ENCODE measurements at places on chromosomes 5 and 9.

DNA sequence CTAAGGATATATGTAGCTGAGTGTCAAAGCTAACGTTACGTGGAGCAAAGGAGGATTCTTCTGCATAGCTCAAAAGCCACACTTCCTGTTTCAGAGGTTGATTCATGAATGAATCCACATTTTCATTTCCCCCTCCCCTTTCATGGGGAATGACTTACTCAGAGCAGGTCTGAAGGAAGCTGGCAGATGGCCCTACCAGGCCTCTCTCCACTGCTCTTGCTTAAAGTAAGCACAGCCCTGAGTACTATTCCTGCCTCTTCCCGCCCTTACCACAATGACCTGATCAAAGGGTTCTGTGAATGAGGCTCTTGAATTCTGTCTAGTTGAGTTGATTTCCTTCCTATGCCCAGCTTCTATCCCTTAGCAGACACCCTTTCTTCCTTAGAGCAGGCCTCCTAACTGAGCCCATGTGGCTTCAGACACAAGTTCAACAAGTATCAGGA lies 6.3 kb downstream of the IGIP start:
- DNase-seq: no peak

- DNase-seq: no peak
Measured at GRCh38 chr5:39264528-39264927, 45.2 kb upstream of the FYB1 start.

- no peak for DNase-seq
Measured at GRCh38 chr5:140221697-140222223, 46.8 kb downstream of the CYSTM1 start.

- no peak for DNase-seq
Measured at GRCh38 chr5:127899214-127899610, 184.4 kb upstream of the SLC12A2 start.

DNA sequence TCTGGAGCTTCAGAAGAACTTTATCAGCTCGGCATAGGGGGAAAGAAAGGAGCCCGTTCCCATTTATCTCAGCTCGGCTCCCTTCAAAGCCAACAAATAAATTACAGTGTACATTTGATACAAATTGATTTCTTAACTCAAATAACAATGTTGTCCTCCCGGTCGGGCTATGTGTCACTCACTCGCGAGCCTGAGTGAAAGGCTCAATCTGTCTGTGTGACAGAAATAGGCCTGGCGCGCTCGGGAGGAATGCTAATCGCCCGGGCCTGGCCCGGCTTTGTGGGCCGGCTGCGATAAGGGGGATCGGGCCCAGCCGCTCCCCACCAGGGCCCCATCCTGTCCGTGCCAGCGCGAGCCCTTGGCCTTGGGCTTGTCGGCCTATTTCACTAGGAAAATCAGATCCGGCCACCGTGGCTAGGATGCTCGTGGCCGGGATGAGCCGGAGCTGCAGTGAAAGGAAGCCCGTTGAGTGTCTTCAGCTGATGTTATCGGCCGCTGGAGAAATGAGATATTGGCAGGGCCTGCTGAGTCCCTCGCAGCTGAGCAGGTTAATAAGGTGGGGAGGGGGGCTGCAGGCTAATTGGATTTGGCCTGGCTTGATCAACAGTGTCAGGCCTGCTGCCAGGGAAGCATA lies 258.7 kb downstream of the IRX1 start:
- no peak for DNase-seq

- no peak for DNase-seq
Measured at GRCh38 chr9:106560540-106560939, 302.4 kb upstream of the ZNF462 start.

DNA sequence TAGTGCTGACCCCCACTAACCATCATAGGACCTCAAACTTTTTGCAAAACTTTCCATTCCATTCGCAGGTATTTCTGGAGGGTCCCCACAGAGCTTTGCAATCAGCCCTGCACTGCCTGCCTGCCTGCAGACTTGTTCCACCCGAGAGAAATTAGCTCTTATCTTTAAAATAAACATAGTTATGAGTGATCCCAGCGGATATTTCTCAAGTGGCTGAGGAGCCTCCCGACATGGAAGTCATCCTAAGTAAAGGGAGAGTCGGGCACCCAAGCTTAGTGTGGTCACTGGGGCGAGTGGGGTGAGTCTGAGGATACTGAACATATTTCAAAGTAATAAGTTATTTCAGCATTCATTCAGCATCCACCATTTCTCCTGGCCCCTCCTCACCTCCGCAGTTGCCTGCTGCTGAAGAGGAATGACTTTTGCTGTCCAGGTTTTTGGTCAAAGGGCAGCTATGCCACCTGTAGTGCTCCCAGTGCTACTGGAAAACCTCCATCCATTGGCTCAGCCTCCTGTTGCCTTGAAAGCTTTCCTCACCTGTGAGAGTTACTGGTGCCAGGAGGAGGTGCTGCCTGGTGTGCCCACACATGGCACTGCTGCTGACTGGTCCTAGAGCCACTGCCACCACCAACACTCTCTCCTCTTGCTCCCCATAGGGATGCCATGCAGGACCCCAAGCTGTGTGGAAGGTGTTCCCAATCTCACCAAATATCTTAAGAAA lies 89.7 kb upstream of the PCSK1 start:
- DNase-seq: no peak

- no peak for DNase-seq
Measured at GRCh38 chr5:171640480-171640879, 145.1 kb upstream of the SMIM23 start.

DNA sequence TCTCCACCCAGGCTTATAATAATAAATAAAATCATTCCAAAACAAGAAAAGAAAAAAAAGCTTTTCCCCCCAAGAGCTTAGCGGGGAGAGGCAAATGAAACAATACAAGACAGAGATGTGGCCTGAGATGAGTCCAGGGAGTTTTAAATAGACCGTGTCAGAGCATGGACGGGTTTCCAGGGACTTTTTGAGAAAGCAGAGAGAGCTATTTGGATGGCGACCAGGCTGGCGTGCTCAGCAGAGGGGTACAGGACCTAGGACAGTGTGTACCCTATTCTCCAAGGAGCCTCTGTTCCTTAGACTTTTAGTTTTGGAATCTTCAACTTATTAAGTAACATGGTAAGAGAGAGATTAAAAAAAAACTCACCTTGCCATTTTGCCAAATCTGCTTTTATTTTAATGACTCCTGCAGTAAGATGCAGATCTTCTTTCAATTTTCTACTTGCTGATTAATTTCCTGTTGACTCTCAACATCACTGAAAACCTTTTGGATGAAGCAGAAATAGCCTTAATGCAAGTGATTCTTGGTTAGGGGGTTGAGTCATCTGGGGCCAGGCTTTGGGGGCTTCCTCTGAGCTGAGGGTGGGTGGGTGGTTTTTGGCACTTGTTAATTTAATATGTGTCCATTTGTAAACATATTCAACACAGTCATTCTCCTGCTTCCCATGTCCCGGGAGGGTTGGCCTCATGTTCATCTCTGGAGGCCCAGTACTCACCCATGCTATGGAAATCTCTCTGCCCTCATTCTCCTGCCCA lies 49.6 kb upstream of the OSMR start:
- DNase-seq: no peak

DNA sequence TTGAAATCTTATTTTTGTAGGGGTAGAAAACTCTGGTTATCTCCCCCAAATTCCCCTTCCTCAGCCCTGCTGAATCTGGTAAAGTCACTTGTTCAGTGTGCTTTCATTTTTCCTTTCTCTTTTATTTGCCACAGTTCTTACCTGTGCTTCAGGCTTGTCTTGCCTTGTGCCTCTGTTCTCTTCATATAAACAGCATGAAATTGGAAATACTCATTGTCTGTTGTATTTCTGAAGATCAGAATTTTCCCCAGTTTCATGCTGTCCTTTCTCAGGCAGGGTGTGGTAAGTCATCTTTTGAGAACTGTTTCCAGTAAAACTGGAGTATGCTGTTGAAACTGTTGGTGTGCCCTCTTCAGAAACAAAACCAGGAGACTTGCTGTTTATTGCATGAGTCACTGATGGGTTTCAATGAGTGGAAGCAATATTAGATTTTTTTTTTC lies 7.0 kb downstream of the PAM start:
- DNase-seq: no peak

DNA sequence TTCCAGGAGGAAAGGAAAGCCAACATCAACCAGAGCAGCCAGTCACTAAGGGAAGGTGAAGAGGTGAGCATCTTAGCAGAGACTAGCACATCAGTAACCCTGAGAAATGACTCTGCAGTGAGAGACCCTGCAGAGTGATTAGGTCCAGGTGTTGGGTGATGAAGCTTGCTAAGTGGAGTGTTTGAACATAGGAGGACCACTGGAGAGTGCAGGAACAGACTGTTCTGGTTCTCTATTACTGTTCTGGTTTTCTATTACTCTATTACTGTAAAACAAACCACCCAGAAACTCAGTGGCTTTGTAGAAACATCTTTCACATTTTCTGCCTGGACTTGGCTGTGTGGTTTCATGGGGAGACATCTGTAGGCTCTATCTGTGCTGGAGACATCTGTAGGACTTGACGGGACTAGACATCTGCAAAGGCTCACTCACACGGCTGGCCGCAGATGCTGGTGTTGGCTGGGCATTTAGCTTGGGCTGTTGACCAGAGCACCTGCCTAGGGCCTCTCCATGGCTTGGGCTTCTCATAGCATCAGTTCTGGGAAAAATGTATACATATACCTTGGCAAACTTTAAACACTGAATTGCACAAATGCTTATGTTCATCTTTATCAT lies 33.4 kb upstream of the SPATA31E1 start:
- no peak for DNase-seq

DNA sequence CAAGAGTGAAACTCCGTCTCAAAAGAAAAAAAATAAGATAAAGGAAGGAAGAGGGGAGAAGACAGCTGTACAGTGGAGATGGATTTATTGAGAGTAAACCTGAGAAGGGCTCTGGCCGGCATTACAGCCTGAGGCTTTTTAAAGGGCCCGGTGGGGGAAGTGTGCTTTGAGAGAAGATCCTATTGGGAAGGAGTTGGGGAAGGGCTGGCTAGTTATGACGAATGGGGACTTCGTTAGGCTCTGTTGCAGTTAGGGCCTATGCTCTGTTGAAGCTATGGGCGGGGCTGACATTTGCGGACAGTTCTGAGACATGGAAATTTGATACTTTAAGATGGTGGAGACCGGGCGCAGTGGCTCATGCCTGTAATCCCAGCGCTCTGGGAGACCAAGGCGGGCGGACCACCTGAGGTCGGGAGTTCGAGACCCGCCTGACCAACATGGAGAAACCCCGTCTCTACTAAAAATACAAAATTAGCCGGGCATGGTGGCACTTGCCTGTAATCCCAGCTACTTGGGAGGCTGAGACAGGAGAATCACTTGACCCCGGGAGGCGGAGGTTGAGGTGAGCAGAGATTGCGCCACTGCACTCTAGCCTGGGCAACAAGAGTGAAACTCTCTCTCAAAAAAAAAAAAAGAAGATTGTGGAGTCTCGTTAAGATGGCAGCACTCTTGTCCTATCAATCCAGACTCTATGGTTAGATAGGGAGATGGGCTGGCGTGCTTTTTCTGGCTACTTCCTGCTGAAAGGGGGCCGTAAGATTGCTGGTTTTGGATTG lies 33.2 kb downstream of the C9orf50 start:
- DNase-seq: no peak

- no peak for DNase-seq
Measured at GRCh38 chr9:123685489-123686083, 244.3 kb downstream of the DENND1A start.

DNA sequence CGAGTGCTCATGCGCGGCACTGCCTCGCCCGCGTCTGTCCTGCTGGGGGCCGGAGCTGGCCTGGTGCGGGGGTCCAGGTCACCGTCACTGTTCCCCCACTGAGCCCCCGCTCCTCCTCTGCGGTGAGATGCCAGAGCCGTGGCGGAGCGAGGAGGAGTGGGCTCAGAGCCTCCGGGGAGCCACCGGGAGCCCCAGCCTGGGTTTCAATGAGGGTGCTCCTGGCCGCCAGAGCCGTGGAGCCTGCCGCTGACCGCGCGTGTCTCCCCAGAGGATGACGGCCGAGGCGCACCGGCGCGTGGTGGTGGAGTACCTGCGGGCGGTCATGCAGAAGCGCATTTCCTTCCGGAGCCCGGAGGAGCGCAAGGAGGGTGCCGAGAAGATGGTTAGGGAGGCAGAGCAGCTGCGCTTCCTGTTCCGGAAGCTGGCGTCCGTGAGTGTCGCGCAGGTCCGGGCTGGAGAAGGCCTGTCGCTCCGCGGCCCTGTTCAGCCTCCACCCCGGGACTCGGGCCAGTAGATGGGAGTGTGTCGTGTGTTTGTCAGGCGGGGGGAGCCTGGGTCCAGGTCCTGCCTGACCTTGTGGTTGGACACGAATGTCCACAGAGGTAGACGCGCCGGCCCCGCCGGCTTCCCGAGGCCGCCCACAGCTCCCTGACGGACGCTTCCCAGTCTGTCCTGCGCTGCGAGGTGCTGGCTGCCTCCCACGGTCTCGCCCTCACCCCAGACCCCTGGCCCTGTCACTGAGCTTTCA lies 22.0 kb downstream of the EXOC3 start:
- no peak for DNase-seq

- no peak for DNase-seq
Measured at GRCh38 chr5:10801931-10802666, 41.1 kb upstream of the DAP start.

DNA sequence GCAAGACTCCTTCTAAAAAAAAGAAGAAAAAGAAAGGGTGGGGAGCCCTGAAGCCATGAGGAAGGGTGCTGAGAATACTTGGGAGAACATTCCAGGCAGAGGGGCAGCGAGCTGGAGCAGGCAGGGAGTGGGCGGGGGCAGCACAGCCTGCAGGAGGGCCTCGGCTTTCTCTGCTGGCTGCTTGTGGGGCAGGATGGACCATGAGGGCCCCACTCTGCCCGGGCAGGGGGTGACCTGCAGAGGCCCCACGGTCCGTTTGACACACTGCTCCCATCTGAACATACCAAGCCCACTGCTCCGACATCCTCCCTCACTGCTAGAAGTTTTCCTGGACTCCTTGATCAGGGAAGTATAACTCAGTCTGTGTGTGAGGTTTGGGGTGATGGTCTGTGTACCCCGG lies 11.7 kb upstream of the NUP214 start:
- no peak for DNase-seq

DNA sequence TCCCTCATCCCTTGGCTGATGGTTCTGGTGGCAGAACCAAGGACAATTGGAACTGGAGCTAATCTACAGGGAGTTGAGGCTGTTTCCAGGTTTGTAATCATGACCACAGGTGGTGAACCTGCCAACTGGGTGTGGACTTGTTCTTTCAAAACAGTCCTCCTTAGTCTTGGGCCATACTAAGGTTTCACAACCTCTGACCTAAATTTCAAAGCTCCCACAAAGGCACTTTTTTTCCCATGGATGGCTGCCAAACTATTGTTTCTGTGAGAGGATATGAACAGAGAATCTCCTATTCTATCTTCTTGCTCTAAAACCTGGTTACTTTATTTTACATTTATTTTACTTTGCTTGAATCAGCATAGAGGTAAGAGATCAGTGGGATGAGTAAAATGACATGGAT lies 106.5 kb upstream of the IZUMO3 start:
- no peak for DNase-seq

DNA sequence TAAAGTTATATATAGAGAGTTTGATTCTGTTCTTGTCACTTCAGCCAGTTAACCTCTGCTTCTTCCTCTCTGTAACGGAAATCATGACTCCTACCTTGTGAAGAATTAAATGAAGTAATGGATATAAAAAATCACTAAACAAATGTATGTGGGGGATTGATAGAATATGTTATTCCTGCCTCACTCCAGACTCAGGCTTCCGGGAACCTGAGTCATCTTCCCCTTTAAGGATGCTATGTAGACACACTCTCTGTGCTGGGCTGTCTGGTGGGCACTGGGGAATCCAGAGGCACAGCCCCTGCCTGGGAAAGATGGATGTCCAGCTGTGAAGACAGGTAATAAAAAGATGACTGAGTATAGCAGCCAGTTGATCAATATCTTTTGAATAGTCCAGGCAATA lies 77.4 kb downstream of the ZNF618 start:
- DNase-seq: no peak

GRCh38 chr5:57452885-57453284 lies 29.7 kb downstream of the ACTBL2 start:
- DNase-seq: no peak

GRCh38 chr9:136858844-136859757 lies 7.0 kb downstream of the MAMDC4 start:
- DNase-seq: no peak

Measured in activated CD8-positive, alpha-beta memory T cell treated with anti-CD3 and anti-CD28 coated beads for 48 hours (primary cell).